Left lung (tissue), 14 donors: ENCODE measurements at places on chromosomes 3 and 15.

DNA sequence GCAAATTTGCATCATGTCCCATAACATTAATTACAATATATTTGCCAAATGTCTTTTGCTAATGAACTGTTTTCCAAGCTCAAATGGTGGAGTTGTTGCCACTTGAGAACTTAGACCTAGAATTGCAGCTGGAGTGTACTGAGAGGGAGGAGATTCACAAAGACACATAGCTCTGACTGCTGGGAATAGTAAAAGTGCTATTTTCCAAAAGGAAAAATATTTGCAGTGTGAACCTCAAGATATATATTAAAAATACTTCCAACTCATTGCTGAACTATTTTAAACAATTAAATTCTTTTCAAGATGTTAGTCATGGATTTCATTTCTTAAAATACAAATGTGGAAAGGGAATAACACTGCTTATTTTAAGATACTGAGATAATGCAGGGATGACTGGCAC is 666.8 kb upstream of the ARPP21 start:
- DNase-seq, result no peak

- no peak for DNase-seq
Observed at GRCh38 chr3:5251196-5251583, 63.7 kb downstream of the EDEM1 start.

DNA sequence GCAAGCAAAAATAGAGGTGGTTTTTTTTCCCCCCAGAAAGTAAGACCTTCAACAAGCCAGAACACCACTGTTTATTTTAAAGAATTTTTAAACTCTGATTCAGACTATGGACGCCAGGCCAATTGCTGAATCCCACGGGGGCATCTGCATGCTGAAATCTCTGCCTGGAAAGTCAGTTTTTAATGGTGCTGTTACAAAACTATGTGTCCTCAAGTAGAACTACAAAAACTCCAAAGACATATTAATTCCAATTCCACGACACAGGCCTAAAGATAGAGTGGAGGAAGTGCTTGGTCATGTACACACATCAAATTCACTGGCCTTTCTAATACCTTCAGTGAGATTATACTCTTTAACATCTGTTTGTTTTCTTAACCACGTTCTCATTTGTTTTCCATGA is 490.5 kb upstream of the NR2F2 start:
- no peak for DNase-seq

- DNase-seq, result no peak
Observed at GRCh38 chr15:100614336-100614735, 11.9 kb downstream of the ASB7 start.

DNA sequence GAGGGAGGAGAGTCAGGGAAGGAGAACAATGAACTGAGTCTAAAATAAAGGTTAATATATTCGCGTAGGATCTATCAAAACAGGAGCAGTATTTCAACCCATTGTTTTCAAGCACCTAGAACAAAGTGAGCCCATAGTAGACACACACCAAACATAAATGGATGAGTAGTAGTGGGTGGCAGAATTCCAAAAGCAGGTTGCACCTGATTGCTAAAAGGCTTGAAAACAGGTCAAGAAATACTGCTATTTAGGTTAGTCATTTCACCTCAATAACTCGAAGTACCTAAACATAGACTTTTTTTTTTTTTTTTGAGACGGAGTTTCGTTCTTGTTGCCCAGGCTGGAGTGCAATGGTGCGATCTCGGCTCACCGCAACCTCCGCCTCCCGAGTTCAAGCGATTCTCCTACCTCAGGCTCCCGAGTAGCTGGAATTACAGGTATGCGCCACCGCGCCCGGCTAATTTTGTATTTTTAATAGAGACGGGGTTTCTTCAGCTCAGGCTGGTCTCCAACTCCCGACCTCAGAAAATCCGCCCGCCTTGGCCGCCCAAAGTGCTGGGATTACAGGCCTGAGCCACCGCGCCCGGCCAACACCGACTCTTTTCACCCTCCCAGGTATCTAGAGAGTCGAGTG is 855 bp upstream of the ABHD5 start:
- DNase-seq, result no peak

DNA sequence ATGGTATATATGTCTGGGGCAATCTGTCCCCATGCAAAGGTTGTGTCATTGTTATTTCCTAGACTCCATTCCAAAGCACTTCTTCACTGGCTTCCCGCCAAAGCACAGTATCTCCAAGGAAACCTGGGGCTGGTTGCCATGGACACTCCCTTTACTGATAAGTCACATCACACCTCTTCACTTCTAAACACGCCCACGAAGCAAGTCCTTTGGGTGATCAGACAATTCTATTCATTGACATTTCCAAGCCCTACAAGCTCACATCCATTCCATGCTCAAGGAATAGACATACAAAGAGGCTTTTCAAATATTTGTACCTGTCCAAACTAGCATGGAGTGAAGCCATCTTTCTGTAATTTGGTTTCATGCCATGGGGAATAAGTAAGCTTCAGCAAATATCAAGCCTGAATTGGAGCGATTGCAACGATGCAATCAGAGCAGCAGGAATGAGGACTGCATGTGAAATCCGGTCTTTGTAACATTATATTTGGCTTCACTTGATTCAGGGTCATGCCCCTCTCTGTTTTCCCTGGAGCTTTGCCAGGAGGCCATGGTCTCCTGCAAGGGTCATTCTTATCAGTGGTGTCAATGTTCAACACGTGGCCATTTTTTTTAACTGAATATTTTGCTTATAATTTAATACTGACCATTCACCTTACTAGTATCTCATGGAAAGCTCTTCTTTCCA is 201.6 kb upstream of the TMC3 start:
- no peak for DNase-seq

DNA sequence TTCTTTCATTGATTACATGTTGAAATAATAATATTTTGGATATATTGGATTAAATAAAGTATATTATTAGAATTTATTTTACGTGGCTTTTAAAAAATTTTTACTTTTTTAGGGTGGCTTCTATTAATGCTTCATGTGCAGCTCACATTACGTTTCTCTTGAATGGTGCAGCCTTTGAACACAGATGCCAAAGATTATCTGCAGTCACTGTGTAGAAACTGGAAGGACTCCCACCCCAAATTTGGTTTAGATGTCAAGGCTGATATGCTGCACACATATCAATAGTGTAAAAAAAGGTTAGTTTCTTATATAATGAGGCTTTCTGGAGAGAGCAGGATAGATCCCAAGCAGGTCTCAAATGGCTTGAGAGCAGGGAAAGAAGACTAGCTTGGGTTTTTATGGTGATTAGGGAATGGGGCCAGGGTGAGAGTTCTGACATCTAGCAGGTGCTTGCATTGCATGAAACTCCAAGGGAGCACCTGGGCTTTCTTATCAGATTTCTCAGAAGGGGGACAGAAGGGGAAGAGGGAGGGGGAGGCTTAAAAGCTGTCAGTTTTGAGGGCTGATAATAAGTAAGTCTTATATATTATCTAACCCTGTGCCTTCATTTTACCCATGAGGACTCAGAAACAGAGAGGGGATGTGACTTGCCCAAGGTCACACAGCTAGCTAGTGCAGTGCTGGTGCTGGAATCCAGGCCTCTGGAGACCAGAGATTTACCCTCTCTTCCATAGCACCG is 89.6 kb downstream of the CHST2 start:
- DNase-seq, result no peak

GRCh38 chr3:195078891-195079440 is 192.0 kb downstream of the XXYLT1 start:
- DNase-seq, result no peak

GRCh38 chr3:49628249-49628648 is 45.9 kb upstream of the APEH start:
- DNase-seq, result no peak

GRCh38 chr3:123713211-123713610 is 128.4 kb upstream of the HACD2 start:
- no peak for DNase-seq

DNA sequence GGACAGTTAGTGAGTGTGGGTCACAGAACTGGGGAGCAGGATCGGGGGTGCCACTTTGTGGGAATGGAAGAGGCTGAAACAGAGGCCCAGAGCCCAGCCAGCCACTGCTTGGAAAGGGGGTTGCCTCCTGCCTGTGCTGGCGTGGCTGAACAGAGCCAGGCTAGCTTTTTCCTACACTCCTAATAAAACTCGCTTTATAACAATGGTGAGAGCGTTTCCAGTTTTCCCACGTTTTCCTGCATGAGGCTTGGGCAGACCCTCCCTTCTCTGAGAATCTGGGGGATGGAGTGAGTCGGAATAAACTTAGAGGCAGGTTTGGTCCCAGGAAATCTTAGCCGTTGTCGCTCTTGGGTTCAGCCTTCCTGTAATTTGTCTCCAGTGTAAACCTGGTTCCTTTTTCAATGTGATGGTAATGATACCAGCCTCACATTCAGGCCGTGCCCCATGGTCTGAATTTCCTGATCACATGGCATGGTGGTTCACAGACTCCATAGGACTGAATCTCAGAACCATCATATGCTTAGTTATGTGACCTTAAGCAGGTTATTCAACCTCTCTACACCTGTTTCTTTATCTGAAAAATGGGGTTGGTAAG is 6.5 kb upstream of the FGD5 start:
- no peak for DNase-seq

DNA sequence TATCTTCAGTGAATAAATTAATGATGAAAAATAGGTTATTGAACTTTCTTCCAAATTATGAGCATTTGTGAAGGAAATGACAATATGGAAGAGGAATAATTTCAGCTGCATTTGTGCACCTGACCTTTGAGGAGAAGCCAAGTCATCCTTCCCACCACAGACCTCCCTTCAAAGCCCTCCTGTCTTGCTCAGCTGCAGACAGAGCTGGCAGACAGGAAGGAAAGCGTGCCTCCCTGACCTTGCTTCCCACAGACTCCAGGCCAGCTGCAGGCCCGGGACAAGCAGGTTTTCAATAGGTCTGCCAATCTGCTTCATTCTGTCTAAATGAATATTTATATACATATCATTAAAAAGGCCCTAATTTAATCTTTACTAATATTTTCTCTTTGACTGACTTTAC is 152.9 kb upstream of the RBMS3 start:
- no peak for DNase-seq

DNA sequence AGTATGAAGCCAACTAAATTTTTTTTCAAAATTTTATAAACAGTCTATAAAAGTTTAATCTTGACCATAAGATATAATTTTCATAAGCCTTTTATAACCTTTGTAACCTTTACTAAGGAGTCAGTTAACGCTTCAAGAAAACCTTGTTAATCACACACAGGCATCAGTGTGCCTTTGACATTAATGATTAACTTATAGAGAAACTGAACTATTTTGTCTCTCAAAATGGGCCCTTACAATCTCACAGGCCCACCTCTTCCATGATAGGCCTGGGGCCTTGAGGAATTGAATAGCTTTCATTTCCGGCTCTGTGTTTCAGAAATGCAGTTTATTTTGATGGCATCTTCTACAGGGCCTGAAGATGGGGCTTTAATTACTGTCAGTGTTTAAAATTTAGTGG is 70.1 kb downstream of the CD200 start:
- no peak for DNase-seq

DNA sequence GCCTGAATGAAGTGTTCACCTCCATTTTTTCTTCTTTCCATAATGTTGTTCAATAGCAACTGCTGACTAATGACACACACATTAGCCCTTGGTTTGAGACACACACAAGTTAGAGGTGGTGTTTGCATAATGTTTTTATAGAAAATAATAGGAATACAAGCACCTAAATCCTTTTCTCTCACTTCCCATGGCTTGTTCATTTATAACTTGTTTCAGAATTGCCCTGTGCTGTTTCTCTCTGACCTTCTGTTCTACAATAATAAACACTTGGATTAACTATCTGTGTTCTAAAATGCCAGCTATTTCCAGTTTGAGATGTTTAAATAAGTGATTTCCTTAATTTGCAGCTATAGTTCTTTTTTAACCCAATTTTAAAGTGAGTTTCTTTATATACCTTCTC is 525.1 kb upstream of the ROBO2 start:
- DNase-seq, result no peak

GRCh38 chr15:88454236-88454635 is 13.0 kb downstream of the MRPL46 start:
- DNase-seq, result no peak

- DNase-seq, result no peak
Observed at GRCh38 chr3:30107531-30107930, 498.9 kb upstream of the TGFBR2 start.

GRCh38 chr15:62940755-62941361 is 101.7 kb upstream of the TPM1 start:
- DNase-seq, result peak; percentile 81
